T-helper 9 cell (primary cell): ENCODE measurements at places on chromosomes 4 and X.

GRCh38 chr4:180437601-180438000, 1805.6 kb upstream of the TENM3 start:
- DNase-seq: no peak

GRCh38 chr4:3186609-3187008, 62.4 kb upstream of the MSANTD1 start:
- DNase-seq: no peak

DNA sequence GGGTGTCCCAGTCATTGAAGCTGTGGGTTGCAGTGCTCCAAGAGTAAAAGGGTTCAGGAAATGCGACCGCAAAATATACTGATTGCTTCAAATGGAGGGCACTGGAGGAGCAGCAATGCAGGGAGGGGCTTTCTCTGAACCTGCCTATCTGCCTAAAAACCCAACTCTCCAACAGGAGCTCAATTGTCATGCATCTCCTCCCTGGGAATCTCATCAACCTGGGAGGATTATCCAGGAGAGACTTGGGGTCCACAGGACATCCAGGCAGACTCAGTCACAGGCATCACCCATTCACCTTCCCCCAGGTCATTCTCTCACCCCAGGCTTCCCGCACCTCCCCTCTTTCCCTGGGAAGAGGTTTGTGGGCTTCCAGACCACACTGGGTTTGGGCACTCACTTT, 38.2 kb upstream of the TLR3 start:
- no peak for DNase-seq

DNA sequence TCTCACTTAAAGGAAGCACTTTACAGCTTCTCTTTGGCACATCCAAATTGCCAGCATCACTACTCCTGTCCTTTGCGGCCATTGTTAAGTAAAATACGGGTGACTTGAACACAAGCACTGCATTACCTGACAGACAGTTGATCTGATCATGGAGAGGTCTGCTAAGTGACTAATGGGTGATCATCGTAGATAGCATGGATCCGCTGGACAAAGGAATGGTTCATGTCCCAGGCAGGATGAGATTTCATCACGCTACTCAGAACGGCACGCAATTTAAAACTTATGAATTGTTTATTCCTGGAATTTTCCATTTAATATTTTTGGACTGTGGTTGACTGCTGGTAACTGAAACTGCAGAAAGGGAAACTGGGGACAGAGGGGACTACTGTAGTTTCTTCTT, 94.1 kb downstream of the NEUROG2 start:
- no peak for DNase-seq

DNA sequence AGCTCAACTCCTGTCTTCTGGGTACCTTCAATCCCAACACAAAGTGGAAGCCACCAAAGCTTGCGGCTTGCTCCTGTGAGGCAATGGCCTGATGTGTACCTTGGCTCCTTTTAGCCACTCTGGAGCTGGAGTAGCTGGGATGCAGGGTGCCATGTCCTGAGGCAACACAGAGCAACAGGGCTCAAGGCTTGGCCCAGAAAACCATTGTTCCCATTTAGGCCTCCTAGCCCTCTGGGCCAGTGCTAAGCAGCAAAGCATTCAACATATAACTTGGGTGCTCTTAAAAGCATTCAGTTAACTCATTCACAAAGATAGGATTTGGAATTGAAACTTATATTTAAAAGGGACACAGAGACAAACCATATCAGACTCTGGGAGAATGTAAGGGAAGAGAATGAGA, 194.5 kb upstream of the ARHGEF9 start:
- DNase-seq: no peak
